Uterus (tissue), 4 donors: ENCODE measurements at places on chromosomes 1 and 21.

GRCh38 chr1:117573386-117574023 lies 32.3 kb upstream of the TENT5C start:
- no peak for DNase-seq

- DNase-seq: no peak
Observed at GRCh38 chr21:28272272-28272992, 720.2 kb downstream of the LTN1 start.

GRCh38 chr1:151312411-151312810 lies 14.8 kb downstream of the PI4KB start:
- no peak for DNase-seq

DNA sequence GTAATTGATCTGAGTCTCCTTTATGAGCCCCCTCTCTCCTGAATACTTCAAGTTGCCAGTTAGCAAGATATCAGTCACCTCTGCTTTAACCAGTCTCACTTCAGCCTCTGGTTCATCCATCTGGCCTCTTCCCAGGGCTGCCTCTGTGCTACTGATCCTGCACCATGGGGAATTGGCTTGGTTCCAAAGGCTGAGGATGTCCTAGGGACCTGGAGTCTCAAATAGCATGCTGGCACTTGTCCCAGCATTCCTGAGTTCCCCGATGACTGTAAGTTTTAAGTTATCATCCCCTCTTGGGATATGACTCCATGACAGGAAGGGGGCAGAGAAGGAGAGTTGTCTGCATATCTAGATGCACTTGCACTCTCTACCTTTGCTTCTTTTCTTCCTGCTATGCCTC lies 252.0 kb downstream of the PTBP2 start:
- DNase-seq: no peak

GRCh38 chr21:31158789-31159581 lies 120.7 kb upstream of the KRTAP19-8 start:
- no peak for DNase-seq

DNA sequence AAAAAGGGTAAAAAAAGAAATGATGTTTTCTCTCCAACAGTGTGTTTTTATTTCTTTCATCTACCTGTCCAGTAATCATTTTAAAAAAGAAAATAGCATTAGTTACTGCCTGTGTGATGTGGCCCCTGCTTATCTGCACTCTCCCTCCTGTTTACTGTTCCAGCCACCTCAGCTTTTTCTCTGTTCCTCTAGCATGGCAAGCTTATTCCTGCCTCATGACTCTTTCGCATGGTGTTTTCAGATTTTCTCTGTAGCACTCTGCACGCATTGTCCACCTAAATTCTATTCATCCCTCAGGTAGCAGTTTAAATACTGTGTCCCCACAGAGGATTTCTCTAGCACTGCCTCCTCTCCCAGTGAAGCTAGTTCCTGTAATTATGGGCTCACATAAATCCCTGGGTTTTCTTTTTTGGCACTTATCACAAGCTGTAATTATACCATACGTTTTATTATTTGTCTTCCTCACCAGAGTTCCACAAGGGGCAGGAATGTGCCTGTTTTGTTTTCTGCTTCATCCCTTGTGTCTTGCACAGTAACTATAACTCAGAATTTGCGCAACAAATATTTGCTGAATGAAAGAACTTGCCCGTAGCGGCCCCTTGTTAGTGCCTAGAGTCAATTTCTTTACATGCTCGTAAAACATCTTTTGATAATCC lies 51.4 kb upstream of the LRIG2 start:
- DNase-seq: peak; percentile 27

DNA sequence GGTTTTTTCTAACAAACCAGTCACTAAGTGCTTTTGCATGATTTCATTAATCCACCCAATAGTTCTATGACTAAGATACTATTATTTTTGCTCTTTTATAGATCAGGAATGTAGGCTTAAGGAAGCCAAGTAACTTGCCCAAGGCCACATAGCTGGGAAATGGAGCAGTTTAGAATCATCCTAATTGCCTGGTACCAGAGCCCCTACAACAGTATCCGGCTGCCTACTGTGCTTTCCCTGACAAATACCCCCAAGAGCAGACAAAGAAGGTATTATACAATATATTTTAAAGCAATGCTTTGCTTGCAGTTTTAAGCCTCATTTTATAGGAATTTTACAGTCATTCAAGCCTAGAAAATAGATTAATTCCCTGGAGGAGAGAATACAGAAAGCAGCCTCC lies 45.5 kb upstream of the RASAL2 start:
- DNase-seq: no peak

- no peak for DNase-seq
Observed at GRCh38 chr1:203327684-203328457, 22.6 kb downstream of the BTG2 start.

DNA sequence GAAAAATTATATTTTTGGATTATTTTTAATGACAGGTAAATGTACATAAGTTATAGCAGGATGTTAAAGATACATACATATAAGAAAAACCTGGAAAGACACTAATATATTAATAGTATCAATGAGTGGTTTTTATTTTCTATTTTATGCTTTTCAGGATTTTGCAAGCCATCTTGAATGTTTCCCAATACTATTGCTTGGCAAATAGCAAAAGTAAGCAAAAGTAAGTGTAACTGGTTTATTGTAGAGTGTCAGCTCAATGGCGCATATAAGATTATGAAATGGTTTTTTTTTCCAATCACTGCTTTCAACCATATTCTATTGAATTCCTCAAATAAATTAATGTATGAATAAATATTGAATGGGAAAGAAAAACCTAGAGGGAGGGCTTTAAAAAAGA lies 36.4 kb downstream of the ZNF684 start:
- DNase-seq: no peak

GRCh38 chr1:232917053-232917452 lies 33.4 kb upstream of the NTPCR start:
- DNase-seq: no peak

DNA sequence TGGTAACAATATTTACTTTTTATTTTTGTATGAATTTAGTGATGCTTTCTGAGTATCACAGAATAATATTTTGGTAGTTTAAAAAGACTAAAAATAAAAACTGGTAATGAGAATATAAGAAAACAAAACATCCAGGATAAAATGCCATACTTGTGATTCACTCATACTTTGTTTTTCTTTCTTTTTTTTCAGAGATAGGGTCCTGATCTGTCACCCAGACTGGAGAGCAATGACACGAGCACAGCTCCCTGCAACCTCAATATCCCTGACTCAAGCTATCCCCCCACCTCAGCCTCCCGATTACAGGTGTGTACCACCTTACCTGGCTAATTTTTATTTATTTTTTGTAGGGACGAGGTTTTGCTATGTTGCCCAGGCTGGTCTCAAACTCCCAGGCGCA lies 64.2 kb upstream of the ADAM30 start:
- no peak for DNase-seq

GRCh38 chr1:1221887-1222574 lies 8.1 kb upstream of the TNFRSF4 start:
- DNase-seq: no peak

DNA sequence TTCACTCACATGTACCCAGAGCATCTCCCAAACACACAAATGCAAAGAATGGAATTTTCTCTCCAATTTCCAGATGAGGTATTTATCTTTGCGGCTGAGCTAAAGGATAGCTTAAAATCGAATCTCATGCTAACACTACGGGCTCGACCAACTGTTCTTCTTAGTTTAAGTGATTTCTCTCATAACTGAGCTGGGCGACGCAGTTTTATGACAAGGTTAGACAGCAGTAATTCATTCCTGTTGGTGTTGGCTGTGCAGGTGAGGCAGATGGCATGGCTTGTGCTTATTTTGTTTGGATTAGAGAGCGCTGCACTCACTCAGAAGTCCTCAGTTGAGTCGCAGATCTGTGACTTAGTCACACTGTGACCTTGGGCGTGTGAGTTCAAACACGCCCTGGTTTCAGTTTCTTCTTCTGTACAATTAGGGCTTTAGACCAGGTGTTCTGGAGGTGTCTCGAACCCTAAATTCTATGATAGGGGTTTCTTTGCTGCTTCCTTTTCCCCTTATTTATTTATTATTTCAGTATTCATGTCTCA lies 41.5 kb upstream of the MRPS6 start:
- no peak for DNase-seq

DNA sequence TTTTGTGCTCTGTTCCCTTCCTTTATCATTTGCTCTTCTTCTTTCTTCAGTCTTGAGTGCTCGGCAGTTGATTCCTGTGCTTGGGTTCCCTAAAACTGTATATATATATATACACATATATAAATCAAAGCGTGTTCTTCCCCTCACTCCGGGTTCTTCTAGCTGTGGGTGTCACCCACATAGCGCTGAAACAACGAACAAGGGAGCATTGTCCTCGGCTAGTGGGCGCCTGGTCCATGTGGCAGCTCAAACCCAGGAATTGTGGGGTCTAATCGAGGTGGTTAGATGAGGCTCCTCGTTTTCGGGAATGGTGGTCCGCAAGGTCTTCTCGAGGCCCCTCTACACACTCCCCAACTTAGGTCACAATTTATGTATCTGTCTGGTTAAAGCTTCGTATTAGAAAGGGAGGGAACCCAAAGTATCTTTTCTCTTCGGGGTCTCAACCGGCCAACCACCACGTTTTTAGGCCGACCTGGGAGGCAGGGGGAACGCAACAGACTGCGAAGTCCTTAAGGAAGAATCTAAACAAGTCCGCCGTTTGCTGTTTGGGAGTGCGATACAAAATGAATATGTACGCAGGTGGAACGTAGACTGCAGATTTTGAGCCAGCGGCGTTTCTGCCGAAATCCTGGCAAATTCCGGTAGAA lies 504 bp upstream of the SDHC start:
- no peak for DNase-seq

- no peak for DNase-seq
Observed at GRCh38 chr1:197776351-197777105, 1.2 kb upstream of the DENND1B start.

DNA sequence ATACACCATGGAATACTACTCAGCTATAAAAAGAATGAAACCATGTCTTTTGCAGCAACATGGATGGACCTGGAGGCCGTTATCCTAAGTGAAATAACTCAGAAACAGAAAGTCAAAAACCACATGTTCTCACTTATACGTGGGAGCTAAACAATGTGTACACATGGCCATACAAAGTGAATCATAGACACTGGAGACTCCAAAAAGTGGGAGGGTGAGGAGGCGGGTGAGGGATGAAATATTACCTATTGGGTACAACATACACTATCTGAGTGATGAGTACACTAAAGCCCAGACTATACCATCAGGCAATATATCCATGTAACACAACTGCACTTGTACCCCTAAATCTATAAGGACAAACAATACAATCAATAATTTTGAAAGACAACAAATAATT lies 39.5 kb upstream of the FAM20B start:
- no peak for DNase-seq

DNA sequence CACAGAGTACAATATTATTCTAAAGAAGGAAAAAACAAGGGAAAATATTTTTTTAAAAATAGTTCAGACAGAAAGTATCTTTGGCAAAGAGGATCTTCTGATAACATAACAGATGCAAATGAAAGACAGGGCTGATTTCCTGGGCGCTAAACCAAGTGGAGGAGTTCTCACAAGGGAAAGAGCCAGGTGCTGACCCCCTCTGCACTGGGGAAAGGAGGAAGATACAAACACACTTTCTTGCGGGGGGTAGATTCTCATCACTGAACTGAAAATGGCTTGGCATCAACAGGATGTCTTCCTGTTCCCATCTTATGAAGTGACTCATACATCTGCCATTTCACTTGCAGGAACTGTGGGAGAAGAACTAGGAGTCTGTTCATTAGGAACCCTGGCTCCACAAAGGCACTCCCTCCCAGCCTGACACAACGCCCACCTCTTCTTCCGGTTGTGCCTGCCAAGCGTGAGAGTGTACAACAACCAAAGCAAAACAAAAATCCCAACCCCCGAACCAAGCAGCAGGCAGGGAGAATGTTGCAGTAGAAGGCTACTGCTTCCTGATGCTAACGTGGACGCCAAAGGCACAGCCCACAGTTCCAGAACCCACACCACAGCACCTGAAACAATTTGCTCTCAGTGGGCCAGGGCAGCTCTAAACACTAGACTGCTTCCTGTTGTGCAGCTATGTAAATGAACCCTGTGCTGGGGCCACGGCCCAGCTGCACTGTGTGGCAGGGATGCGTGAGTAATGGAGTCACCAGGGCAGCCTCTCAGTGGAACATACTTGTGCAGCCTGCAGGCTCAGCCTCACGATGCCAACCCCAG lies 51.0 kb downstream of the GADD45A start:
- DNase-seq: peak; percentile 84

DNA sequence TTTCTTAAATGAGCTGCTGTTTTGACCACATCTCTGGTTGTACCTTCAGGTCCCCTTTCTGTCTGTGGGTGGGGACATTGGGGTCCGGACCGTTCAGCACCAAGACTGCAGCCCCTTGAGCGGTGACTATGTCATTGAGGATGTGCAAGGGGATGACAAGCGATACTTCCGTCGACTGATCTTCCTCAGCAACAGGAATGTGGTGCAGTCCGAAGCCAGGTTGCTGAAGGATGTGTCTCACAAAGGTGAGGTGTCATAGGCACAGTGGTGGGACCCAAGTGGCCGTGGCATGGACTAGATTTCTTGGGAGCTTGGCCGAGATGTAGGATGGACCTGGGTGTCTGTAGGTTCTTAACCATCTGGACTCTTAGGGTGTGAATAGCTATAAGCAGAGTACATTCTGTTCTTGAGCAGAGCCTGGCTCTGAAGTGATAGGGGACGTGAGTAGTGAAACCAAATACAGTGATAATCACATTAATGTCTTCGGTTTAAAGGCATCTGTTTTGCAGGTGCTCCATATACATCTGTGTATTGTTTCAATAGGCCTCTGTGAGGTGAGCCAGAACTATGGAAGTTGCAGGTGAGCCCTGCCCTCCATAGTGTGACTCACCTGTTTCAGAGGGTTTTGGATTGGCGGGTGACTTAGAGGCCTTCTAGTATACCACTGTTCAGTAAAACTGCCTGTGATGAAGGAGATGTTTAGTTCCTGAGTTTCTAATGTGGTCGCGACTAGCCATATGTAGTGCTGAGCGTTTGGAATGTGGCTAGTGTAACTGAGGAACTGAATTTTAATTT lies 6.4 kb downstream of the METTL13 start:
- DNase-seq: no peak

DNA sequence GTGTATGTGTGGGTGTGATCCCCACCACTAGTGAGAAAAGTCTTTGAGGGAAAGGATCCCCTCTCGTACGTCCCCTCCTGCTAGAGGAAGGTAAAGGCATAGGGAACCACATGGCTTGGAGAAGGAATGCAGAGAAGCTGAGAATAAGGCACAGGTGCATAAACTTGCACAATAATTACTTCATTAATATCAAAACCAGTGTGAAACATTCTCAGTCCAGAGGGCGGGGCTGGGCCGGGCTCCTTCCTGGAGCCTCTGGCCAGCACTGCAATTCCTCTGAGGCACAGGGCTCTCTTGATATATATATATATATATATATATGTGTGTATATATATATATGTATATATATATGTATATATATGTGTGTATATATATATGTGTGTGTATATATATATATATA lies 162.6 kb downstream of the TSEN15 start:
- DNase-seq: no peak
